ENCODE measurements at places on chromosomes 7 and 10. TPM values are rescaled to one million over a fixed set of nuclear protein-coding genes. Genes with fewer than 3 reads are reported as not detected.
A peak's percentile ranks its signal among the peaks of the same experiment; 100 is the strongest.

Gene SEMA3C
- total RNA-seq, result not detected

Gene PTPRN2
- 1.4 TPM for total RNA-seq

GRCh38 chr10:75111907-75112679 is 637 bp downstream of the SAMD8 start:
- ATAC-seq, result peak; percentile 49

- ATAC-seq, result peak; percentile 41
Observed at GRCh38 chr10:62992145-62992721, 140.9 kb upstream of the NRBF2 start.

GRCh38 chr7:23450518-23450917 is 19.8 kb downstream of the IGF2BP3 start:
- ATAC-seq, result no peak

GRCh38 chr7:51027106-51027934 is 244.6 kb upstream of the GRB10 start:
- ATAC-seq, result no peak

Gene UCMA
- total RNA-seq, result not detected

- peak; percentile 91 for ATAC-seq
Observed at GRCh38 chr10:116742367-116743265, at the start of gene HSPA12A. Gene HSPA12A (minus strand): TSS chr10:116742566. CDS start chr10:116742469, 97 bp downstream.

GRCh38 chr10:61175316-61175715 is 231.3 kb upstream of the RHOBTB1 start:
- ATAC-seq, result no peak

Gene ADO
- 15.4 TPM for total RNA-seq

Gene PLA2G12B
- total RNA-seq, result not detected

- ATAC-seq, result no peak
Observed at GRCh38 chr7:123026251-123026650, 30.8 kb upstream of the TAS2R16 start.

DNA sequence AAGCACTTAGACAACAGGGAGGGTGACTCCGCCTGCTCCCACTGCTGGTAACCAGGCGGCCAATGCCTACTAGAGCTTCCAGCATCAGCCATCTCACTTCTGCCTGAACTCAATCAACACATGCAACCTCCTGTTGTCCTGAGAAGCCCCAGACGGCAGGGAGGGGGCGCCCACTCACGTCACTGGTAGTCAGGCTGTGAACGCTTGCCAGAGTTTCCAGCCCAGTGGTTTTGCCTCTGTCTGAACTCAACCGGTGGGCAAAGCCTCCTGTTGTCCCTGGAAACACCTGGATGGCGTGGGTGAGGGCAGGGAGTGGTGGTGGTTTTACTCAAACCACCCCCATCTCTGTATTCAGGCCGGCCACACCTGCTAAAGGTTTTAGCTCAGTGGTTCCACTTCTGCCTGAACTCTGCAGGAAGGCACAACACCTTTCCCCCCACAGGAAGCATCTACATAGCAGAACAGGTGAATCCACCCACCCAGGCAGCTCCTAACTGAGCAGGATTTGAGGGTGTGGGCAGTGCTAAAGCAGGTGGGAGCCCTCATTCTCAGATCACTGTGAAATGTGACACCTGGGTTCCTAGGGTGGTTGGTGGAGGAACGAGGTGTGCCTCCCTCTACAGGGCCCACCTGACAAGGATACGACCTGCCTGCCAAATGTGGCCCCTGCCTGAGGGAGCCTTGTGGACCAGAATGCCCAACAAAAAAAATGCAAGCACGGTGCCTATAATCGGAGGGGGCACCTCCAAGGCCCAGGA is 563.0 kb upstream of the SEMA3D start:
- ATAC-seq, result no peak

GRCh38 chr10:30831426-30831825 is 200.2 kb downstream of the ZNF438 start:
- ATAC-seq, result no peak

DNA sequence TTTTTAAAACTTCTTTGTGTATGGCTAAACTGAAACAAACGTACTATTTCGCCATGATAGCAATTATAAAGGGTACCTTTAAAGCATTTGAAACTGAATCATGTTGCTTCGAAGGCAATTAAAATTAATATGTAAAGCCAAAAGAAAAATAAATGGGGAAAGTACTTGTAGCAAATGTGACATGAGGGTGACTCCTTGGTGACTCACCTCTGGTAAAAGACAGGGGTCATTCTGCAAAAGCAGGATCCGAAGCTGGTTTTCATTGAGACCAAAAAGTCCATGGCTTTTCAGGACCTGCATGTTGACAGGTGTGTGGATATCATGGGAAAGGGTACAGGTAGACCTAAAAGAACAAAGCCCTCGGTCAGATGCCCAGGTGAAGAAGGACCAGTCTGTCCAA is 1.5 kb downstream of the ZC3HAV1L start:
- no peak for ATAC-seq

- peak; percentile 78 for ATAC-seq
Observed at GRCh38 chr10:22599048-22599561, 115.3 kb downstream of the PIP4K2A start.

Gene MAPK8
- total RNA-seq, result 36.4 TPM

Gene WDR86
- total RNA-seq, result 0.45 TPM

DNA sequence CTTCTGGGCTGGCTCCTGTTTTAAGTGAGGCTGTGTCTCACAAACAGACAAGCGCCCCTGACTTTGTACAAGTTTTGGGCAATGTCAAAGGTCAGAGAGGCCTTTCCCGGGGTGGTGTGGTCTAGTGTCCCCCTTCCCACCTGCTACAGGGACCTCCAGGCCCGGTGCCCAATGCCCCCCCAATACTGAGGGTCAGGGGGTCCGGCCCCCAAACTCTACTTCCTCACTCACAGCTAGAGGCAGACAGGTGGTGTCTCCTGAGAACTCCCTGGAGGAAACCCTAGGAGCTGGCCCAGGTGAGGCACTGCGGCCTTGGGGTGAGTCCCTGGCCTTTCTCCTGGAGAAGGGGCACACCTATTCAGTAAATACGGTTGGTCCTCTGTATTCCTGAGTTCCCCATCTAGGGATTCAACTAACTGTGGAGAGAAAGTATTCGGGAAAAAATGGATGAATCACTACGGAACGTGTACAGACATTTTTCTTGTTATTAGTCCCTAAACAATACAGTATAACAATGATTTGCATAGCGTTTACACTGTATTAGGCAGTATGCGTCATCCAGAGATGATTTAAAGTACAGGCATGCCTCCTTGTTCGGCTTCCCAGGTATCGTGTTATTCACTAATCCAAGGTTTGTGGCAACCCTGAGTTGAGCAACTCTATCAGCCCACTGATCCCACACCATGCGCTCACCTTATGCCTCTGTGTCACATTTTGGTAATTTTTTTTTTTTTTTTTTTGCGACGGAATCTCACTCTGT is 308.1 kb downstream of the WDR37 start:
- ATAC-seq, result no peak

DNA sequence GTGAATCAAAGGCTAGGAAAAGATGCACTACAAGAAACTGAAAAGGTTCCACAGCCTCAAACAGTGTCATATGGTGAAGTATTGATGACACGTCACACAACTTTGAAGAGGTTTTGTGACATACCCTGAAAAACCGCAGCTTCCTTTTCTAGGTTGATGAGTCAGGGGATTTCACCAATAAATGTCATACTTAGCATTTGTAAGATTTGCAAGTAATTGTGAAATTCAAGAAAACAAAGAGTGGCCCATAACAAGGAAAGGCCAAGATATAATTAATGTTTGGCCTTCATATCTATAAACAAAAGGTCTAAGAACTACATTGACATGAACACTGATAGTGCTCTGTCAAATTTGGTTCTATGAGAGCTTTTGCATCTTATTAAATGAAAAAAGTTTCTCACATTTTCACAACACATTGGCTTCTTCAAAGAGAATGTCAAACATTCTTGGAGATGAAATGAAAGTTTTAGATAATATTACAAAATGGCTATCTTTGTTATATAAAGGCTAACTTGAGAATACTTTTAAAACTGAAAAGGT is 62.0 kb upstream of the NAMPT start:
- peak; percentile 78 for ATAC-seq

DNA sequence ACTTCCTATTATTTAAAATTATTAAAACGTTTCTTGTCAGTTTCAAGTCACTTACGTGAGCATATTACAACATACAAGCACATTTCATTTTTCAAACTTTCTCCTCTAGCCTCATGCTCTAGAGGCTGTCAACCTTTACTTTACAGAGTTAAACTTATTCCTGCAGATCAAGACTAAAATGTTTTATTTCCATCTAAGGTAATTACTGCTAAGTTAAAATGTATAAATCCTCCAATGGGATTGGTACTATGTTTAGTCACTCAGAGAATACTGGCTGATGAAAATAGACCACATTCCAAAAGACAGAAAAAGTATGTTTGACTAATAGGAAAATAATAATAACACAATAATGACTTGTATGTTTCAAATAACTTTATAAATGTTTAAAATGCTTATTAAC is 8.4 kb upstream of the TRDMT1 start:
- no peak for ATAC-seq

DNA sequence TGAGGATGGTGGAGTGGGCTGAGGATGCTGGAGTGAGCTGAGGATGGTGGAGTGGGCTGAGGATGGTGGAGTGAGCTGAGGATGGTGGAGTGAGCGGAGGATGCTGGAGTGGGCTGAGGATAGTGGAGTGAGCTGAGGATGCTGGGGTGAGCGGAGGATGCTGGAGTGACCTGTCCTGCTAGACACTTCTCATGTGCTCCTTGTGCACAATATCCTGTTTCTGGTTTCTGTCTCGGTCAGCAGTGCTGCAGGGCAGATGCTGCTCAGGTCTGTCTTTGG is 29.2 kb downstream of the ANXA8 start:
- no peak for ATAC-seq

Gene HNRNPA2B1
- 491 TPM for total RNA-seq

GRCh38 chr7:2880874-2881533 is 36.9 kb upstream of the GNA12 start:
- ATAC-seq, result no peak

GRCh38 chr10:60952067-60952845 is 8.3 kb upstream of the RHOBTB1 start:
- no peak for ATAC-seq

- ATAC-seq, result no peak
Observed at GRCh38 chr10:23481363-23481961, 42.6 kb downstream of the OTUD1 start.

Gene UBN2
- 16.2 TPM for total RNA-seq

- ATAC-seq, result peak; percentile 73
Observed at GRCh38 chr10:89837165-89838043, 136.0 kb downstream of the KIF20B start.

Gene PAPOLB
- total RNA-seq, result not detected

Gene SPDYE8
- total RNA-seq, result not detected

Gene CALML5
- total RNA-seq, result not detected

Gene SNX13
- total RNA-seq, result 23.5 TPM

- no peak for ATAC-seq
Observed at GRCh38 chr10:47146572-47146971, 153.4 kb upstream of the GDF10 start.

DNA sequence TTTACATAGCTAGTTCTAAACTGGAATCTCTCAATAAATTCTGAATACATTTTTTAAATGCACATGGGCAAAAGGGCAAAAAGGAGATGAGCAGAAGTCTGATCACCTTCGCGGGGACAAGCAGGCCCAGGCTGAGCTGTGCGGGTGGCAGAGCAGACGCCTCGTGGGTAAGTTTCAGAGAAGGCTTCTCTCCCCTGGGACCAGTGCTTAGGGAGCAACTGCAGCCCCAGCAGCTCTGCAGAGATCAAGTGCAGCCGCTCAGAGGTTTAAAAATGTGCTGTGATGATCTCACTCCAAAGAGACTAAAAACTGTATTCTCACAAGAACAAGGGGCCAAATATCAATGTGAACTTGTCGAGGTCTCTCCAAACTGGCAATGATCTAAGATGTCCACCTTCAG is 264.3 kb upstream of the RNF32 start:
- ATAC-seq, result no peak

DNA sequence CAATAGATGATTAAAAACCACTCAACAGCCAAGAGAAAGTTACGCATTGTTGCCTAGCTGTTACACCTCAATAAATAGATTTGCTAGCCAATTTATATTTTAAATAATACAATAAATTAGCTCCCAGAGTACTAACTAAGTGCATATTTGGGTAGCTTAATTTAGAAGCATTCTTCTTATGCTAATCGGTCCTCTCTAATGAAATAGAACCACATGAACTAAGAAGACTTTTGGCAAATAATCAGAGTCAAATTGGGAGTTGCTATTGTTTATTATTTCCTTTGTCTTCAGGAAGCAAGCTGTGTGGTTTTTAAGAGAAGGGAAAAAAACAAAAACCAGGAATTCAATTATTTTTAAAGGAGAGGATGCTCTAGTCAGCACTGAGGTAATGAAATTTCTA is 49.0 kb upstream of the TRIL start:
- no peak for ATAC-seq

DNA sequence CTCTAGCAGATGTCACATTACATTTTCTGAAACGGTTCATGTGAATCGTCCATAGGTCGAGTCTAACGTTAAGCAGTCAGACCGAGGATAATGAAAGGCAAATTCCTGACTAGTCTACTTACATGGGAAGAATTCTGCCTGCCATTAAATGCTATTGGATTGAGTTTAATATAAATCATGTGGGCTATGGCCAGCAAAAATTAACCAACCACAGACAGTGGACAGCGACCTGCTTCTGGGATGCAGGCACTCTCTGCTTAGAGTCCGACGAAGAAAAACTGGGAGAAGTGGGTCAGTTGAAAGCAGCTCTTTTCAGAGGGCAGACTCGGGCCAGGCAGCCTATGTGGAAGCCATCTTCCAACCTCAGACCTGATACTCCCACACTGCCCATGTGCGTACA is 16.6 kb downstream of the PIP4K2A start:
- ATAC-seq, result no peak

GRCh38 chr10:111479966-111480365 is 403.1 kb downstream of the ADRA2A start:
- no peak for ATAC-seq

GRCh38 chr10:92593619-92594588 is 974 bp downstream of the KIF11 start:
- ATAC-seq, result no peak

DNA sequence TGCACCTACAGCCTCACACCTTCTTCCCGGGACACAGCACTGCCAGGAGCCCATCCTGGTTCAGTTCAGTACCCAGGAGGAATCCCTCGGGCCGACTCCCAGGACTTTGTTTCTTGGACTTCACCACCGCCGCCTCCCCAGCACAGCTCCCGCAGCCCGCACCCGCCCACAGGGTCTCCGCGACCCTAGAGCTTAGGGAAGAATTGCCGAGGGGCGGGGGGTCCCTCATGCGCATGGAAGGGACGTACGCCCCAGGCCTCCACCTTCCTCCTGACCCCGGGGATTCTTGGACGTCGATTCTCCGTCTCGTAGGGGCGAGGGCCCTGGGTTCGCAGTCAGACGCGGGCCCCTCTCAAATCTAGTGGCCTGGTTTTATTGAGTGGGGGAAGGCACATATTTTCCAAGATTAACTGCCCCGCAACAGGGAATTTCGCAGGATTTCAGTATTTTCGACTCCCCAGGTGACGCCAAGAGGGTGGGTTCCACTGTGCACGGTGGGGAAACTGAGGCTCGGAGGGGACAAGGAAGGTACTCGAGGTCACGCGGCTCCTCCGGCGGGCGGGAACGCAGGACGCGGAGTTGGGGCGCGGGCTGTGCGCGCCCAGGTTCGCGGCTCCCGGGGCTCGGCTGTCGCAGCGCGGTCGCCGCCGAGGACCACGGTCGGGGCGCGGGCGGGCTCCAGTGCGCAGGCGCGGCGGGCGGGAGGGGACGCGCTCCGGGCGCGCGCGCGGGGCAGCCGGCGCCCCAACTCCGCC is at the start of gene ADCY1:
Gene ADCY1, plus strand, starts transcription at position 708 of the 755 bp plus-strand sequence. CDS start 176 bp downstream, outside the sequence.
- ATAC-seq, result no peak

Gene TMEM139
- total RNA-seq, result 1.9 TPM

- ATAC-seq, result peak; percentile 51
Observed at GRCh38 chr7:113078331-113078730, 8.3 kb downstream of the GPR85 start.

Gene CDC14C
- total RNA-seq, result not detected

All from activated T-helper 17 cell treated with anti-CD3 and anti-CD28 coated beads, Interleukin-2, amount 50 U/mL, for 72 hours (primary cell).